Endodermal cell (in vitro differentiated cells): ENCODE measurements at places on chromosomes 11 and 22.

- no peak for DNase-seq
These were observed 5.2 kb downstream of the TRAPPC4 start for GRCh38 chr11:119023741-119024140.

- no peak for DNase-seq
These were observed 61.8 kb downstream of the BID start for GRCh38 chr22:17712441-17712840.

DNA sequence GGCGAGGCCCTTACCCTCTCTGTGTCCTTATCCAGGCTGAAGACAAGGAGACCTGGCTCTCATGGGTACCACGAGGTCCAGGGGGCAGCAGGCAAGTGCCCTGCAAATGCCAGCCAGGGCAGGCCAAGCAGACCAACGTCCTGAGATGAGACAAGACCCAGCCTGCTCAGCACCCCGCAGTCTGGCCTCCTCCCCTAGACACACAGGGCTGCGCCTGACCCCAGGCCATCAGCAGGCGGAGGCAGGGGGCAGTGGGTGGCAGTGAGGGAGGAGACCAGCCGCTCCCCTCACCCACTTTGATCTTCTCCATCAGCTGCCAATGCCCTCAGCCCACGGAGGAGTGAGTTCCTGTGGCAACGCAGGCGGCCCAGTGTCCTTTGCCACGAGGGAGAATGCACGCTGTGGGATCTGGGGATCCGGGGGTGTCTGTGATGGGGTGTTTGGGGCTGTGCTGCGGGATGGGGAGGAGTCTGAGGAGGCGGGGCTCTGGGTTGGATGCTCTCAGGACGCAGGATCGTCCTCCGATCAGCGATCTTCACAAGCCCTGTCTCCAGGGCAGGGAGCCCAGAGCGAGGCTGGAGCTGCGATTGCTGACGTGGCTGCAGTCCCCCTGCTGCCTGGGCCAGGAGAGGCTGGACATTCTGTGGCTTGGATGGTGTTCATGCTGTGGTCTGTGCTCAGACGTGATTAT is 30.5 kb upstream of the PPARA start:
- DNase-seq: no peak

DNA sequence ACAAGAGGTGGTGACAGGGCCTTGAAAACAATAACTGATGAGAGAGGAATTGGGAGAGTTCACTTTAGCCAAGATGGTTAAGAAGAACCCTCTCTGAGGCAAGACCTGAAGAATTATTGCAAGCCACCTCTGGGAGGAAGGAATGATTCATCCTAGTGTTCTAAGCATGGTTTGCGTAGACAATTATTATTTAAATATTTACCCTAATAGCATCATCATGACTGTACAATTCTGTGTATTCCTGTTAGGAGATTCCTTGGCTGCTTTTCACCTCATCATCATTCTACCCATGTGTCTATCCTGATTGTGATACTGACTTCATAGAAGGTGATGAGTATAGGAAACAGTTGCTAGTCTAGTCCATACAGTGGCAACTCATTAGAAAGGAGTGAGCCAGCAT is 264.4 kb downstream of the DDX10 start:
- DNase-seq: no peak

- DNase-seq: no peak
These were observed 27.3 kb upstream of the WNT7B start for GRCh38 chr22:46004105-46004866.

- no peak for DNase-seq
These were observed 21.8 kb upstream of the YWHAH start for GRCh38 chr22:31922534-31922933.

GRCh38 chr11:36135076-36135475 is 154.1 kb downstream of the COMMD9 start:
- no peak for DNase-seq

- no peak for DNase-seq
These were observed 43.5 kb downstream of the CD44 start for GRCh38 chr11:35182317-35182939.

DNA sequence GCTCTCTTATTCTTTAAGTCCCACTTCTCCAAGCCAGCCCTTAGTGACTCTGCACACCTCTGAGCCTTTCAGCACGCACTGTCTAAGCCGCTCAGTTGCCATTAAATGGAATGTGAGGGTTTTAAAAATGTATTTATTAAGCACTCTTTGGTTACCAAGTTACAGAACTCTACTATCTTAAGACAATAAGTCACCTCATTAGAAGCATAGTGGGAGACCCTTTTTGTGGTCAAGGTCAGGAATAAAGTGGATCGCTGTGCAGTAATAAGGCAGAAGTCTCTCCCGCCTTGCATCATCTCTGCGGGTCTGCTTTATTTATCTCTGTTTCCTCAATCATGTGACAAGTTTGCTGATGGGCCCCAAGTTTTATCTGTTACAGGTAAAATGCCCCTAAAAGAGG is 11.9 kb downstream of the SLC25A18 start:
- no peak for DNase-seq

DNA sequence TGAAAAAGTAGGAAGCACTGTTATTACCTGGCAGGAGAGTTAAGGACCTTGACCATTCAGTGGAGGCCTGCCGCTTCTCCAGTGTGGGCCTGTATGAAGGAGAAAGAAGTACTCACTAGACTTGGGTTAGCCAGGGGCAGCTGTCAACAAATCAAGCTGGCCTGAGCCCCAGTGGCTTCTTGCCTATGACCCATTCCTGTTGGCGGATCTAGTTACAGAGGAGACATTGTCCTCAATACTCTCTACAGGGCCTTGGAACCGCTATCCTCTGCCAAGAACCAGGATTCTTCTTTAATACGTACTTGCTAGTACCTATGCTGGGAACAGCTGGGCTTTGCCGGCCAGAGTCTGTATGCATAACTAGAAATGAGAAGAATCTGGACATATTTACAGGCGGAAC is 68.1 kb downstream of the ALX4 start:
- DNase-seq: no peak

GRCh38 chr11:79077702-79078330 is 363.0 kb downstream of the TENM4 start:
- no peak for DNase-seq

DNA sequence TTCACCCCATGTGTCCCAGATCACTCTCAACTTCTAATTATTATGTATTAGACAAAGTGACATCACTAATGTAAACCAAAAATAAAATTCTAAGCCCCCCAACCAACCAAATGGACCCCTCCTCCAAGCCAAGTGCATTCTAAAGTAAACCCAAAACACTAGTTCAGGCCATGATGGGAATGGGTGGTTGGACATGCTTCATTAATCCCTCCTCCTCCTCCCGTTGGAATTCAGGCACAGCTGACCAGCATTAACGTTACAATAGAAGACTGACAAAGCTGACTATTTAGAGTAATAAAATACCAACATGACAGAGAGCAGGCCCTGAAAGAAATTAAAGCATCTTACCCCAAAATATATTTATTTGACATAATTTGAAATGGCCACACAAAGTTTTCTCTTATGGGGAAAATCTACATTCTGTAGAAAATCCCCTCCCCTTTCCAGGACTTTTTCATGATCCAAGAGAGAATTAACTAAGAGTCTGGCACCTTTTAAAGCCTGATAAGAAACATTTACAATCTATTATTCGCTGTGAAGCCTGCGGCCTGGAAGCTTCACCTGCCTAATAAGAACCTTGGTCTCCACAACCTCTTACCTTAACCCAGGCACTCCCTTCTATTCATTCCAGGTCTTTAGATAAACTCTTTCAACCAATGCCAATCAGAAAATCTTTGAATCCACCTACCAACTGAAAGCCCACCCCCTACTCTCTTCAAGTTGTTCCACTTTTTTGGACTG is 948.5 kb upstream of the CCDC90B start:
- DNase-seq: peak; percentile 60

- no peak for DNase-seq
These were observed 33.6 kb upstream of the FNBP4 start for GRCh38 chr11:47800759-47801158.

GRCh38 chr11:13013054-13013488 is 4.0 kb downstream of the RASSF10 start:
- DNase-seq: no peak

- no peak for DNase-seq
These were observed 132.7 kb downstream of the CASP12 start for GRCh38 chr11:104765401-104766095.
